ENCODE measurements at places on chromosomes 2 and 18.

DNA sequence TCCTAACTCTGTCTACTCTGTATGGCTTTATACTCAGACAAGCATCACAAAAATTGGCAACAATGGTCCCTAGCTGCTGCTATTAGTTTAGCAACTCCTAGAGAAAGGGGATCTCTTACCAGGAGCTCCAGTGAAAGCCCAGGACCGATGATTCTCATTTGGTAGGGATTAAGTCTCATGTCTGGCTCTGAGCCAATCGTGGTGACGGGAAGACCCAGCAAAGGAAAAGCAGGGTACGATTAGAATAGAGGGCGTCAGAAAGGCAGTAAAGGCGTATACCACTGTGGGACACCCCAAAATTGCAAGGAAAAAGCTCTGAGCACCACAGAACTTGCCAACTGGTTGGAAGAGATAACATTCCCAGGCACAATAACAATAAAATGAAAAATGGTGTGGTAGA, 129.5 kb downstream of the MTCL1 start:
- no peak for DNase-seq

DNA sequence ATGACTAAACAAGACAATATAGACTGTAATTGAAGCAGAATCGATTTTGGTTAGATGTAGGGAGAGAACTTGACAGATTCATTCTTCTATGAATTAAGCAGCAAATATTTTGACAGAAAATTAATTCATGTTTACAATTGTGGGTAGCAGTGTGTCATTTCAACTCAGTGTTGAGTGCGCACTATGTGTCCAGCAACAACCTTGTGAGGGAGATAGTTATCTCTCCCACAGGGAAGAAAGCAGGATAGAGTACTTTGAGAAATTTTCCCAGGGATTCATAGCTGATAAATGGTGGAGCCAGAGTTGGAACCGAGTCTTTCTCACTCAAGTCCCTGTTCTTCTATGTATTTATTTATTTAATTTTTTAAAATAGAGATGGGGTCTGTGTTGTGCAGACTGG, 5.2 kb downstream of the MRPL33 start:
- DNase-seq = no peak

DNA sequence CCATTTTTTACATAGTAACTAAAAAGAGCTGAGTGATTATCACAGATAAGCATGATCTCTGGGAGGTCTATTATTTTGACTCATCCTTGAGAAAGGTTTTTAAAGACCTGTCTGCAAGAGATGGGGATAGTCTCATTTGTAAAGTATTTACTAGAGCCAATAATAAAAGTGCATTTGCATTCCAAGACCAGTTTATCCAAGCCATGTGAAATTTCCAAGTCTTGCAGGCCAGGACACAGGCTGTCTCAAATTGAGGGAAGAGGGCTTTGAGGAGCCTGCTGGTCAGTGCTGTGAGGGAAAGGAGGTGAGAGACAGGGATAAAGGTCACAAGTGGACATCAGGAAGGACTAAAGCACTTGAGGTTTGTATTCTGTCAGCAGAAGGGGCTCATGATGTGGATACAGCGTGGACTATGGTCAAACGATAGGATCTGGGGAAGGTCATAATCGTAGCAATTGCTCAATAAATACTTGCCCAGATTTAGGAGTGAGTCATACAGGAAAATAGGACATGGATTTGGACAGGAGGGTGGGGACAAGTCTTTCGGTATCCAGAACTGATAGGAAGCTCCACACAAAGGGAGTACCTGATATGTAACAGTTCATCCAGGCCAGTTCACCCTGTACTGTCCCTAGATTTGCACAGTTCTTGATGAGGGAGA, 6.6 kb upstream of the CDH2 start:
- peak; percentile 80 for DNase-seq

DNA sequence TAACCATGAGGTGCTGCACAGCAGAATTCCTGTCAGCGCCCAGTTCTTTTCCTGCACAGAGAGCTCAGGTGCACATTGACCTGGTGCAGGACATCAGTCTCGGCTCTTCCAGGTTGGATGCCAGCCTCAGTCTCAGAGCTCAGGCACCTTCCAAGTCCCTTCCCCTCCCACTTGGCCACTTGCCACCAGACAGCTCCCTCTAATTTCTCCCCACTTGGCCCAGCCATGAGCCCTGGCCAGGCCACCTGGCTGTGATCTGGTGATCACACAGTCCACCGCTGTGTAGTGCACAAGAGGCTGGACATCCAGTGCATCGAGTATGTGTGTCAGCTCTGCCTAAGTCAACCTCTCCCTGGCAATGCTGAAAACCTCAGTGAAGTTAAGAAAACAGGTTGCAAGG, 336.6 kb upstream of the MYT1L start:
- no peak for DNase-seq

DNA sequence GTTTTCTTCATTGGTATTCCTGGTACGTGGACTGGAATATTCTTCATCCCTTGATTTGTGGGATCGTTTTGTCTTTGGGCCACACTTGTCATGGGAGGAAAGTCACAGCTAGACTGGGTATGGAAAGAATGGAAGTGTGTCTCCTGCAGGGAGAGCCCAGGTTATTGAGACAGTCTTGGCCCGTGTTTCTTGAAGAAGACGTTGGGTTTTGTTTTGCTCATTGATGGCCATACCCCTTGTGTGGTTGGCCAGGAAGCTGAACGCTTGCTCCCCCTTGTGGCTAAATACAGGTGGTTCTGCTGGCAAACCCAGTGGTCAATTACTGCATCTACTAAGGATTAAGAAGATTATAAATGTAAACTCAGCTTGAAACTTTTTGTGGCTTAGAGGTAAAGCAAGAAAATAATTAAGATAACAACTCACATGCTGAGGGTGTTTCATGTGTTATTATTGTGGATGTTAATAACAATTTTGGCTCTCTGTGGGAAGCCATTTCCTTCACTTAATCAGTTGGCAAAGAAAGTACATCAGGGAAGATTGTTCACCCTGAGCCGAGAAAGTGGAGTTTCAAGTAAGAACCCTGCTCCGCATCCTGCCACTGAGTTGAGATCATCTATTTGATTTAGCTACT, 91.8 kb downstream of the NEDD4L start:
- DNase-seq = peak; percentile 58
